Breast epithelium (tissue), 4 donors: ENCODE measurements at places on chromosomes 3 and 15.

GRCh38 chr3:43203022-43203421 lies 83.3 kb upstream of the SNRK start:
- no peak for DNase-seq

GRCh38 chr3:165390166-165390565 lies 194.0 kb upstream of the SLITRK3 start:
- DNase-seq, result no peak

- no peak for DNase-seq
Measured at GRCh38 chr3:125375950-125376679, 990 bp upstream of the ZNF148 start.

GRCh38 chr3:128207951-128208350 lies 54.7 kb downstream of the EEFSEC start:
- DNase-seq, result no peak

DNA sequence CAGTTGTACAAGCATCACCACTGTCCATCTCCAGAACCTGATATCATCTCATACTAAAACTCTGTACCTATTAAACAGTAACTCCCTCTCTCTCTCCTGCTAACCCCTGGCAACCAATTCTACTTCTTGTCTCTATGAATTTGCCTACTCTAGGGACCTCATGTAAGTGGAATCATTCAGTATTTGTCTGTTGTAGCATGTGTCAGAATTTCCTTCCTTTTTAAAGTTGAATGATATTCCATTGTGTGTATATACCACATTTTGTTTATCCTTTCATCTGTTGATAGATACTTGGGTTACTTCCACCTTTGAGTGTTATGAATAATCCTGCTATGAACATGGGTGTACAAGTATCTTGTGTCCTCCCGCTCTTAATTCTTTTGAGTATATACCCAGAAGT lies 16.6 kb downstream of the ZNF592 start:
- no peak for DNase-seq

DNA sequence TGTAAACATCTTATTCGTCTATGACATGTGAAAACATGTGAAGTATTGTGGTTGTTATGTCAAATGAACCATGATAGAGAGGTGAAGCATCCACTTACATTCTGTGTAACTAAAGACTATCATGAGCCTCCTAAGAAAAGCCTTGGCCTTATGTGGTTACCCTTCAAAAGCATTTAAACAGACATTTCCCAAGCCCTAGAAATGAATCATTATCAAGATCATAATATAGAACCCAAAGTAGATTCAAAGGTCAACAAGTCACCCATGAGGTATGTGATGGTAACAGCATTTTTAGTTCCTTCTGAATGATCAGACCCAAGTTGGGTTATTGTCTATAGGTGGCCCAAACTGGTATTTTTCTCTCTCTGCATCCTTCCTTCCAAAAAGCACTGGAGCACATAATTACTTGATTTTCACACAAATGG lies 408.0 kb downstream of the TBL1XR1 start:
- no peak for DNase-seq

DNA sequence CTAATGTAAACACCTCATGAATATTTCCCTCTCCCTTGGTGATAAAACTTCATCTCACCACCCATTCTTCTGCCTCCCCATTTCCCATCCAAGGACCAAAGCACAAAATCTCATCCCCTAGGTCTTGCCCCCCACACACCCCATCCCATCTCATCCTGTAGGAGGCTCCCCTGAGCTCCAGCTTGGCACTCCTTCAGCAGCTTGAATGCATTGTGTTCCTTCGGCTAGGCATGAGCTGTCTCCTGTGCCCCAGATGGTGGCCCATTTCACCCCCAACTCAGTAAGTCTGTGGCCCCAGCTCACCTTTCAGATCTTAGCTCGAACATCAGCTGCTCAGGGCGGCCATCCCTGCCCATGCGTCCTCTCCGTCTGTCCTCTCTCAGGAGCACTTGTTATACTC lies 203.6 kb upstream of the NR2F2 start:
- no peak for DNase-seq

- no peak for DNase-seq
Measured at GRCh38 chr15:92074646-92075045, 221.1 kb downstream of the SLCO3A1 start.

- no peak for DNase-seq
Measured at GRCh38 chr3:177295116-177295515, 97.8 kb upstream of the TBL1XR1 start.

DNA sequence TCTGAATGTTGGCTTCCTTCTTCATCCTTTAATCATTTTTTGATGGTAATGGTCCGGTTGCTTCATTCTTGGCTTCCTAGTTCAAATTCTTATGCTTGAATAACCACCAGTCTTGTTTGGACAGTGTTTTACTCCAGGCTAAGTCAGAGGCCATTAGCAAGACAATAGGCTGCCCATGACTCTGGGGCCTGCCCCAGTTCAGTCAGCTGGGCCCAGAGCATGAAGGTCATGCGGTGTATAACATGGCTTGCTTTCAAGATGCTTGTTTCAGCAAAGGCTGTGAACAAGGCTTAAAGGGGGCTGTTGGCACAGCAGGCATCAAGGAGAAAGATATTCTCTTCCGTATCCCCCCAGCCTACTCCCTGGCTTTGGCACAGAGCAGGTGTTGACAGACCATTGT lies 13.7 kb downstream of the TM4SF18 start:
- DNase-seq, result no peak

- DNase-seq, result peak; percentile 44
Measured at GRCh38 chr15:62834686-62835329, 207.7 kb upstream of the TPM1 start.

GRCh38 chr3:126941721-126942270 lies 41.1 kb upstream of the PLXNA1 start:
- DNase-seq, result no peak

DNA sequence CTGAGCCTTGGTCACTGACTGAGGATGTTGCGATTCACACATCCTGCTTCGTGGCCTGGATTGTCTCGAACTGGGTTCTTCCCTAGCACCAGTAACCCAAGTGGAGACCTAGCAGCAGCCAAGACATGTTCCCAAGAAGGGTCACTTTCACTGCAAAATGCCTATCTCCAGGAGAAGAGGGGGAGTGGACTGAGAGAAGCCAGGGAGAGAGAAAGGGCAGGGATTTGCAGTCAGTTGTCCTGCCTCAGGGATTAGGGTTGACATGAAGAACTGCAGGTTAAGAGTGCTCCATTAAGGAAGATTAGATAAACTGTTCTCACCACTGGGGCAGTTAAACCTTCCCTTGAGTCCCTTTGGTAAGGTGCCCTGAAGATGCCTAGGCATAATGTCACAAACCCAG lies 5.7 kb upstream of the CD276 start:
- DNase-seq, result no peak

DNA sequence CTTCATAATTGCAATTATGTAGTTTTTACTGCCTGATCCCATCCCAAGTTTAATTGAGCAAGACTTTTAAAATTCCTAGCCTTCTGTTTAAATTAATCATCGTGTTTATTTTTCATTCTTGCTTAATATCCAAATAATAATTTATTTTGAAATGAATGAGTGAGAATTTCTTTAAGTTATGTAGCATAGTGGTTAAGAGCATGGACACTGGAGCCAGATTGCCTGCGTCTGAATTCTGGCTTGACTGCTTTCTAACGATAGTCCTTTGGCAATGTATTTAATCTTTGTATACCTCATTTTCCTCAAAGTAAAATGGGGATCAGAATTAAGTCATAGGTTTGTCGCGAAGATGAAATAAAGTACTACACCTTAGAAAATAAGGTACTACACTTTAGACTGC lies 71.4 kb downstream of the LRRC49 start:
- no peak for DNase-seq

DNA sequence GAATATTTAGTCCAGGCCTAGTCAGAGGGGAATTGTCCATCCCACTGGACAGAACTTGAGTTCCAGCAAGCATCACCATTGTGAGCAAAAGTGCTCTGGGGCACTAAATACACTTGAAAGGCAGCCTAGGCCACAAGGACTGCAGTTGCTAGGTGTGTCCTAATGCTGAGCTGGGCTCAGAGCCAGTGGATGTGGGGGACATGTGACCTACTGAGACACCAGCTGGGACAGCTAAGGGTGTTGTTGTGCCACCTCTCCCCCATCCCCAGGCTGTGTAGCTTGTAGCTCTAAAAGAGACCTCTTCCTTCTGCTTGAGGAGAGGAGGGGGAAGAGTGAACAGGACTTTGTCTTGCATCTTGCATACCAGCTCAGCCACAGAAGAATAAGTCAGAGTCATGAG lies 120.9 kb downstream of the DTWD1 start:
- no peak for DNase-seq

DNA sequence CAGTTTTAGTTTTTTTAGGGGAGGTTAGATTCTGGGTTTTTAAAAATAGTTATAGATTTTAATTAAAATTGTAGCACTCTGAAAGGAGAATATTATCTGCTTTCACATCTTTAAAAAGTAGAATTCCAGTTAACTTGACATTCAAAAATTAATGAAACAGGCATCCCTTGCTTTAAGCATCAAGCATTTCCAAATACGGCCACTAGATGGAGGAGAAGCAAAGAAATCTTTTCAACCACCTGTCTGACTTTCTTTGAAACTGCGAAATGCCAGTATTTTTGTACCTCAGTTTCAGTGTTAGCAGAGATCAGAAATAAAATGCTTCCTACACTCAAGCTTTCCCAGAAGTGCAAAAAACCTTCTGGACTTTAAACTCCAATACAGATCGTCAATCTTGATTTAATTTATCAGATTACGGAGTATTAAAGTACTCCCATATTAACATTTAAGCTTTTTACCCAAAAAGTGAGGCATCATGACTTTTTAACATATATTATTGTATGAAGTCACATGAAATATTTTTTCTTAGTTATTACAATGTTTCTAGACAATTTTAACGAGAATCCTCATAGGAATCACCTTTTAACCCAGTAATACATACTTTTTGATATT lies 153.3 kb downstream of the P3H2 start:
- DNase-seq, result no peak

DNA sequence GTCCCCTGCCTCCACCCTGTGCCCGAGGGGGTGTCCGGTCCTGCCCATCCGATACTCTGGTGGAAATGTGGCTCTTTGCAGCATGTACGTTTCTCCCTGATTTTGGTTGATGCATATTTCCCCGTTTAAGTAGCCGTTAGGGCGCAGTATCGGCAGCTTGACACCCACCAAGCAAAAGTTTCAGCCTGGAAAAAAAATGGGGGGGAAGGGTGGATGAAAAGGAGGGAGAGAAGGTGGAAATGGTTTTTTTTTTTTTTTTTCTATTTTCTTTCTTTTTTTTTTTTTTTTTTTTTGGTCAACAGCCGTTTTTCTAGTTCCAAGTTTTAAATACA lies 1.3 kb downstream of the RAP2B start:
- DNase-seq, result no peak

GRCh38 chr3:52108302-52109232 lies 45.7 kb downstream of the POC1A start:
- DNase-seq, result no peak
